Retina (tissue), 1 donor: ENCODE measurements at places on chromosomes 6 and 20.

DNA sequence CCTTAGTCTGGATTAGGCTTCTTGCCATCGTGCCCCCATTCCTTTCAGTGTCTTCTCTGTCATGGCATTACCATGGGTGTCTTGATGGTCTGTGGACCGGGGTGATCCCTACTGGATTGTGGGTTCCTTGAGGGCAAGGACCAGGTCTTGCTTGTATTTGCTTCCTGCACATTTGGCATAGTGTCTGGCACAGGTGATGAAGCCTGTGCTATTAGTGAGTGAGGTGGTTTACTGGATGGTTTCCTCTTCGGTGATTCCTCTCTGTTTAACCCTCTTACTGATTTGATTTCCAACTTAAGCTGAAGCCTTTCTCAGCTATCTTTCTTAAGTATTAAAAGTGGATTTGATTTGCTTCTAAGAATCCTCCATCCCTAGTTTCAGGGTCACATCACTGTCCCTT is 162.3 kb downstream of the GRM1 start:
- DNase-seq: no peak

GRCh38 chr20:46117704-46118467 is at the start of gene CD40:
TSS of gene CD40 (plus strand) at chr20:46118314. CDS start at chr20:46118344, 30 bp downstream.
- peak; percentile 56 for DNase-seq

- DNase-seq: no peak
These were observed 144.0 kb downstream of the LRRC1 start for GRCh38 chr6:53938810-53939209.

DNA sequence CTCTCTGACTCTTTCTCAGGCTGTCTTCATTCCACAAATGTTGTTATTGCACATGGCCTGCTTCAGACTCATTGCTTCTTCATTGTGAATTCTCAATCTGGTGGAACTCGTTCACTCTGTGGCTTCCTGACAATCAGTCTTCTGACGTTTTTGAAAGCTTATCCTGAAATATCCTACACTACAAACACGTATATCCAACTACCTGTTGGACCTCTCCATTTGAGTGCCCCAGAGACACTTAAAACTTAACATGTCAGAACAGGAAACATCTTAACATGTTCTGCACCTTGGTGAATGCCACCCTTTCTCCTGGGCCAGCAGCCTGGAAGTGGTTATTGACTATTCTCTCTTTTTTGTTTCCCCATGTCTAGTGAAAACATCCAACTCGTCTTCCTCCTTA is 50.8 kb downstream of the AIG1 start:
- no peak for DNase-seq

- DNase-seq: no peak
These were observed 95.5 kb downstream of the EYA2 start for GRCh38 chr20:46990017-46990595.

GRCh38 chr6:12137480-12137879 is 125.4 kb downstream of the HIVEP1 start:
- no peak for DNase-seq

DNA sequence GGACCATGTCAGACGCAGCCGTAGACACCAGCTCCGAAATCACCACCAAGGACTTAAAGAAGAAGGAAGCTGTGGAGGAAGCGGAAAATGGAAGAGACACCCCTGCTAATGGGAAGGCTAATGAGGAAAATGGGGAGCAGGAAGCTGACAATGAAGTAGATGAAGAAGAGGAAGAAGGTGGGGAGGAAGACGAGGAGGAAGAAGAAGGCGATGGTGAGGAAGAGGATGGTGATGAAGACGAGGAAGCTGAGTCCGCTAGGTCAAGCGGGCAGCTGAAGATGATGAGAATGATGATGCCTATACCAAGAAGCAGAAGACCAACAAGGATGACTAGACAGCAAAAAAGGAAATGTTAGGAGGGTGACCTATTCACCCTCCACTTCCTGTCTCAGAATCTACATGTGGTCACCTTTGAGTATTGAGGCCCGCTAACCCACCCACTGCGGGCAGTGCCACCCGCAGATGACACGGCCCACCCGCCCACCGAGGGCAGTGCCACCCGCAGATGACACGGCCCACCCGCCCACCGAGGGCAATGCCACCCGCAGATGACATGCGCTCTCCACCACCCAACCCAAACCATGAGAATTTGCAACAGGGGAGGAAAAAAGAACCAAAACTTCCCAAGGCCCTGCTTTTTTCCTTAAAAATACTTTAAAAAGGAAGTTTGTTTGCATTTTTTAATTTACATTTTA is 43.3 kb downstream of the MGME1 start:
- DNase-seq: no peak

- no peak for DNase-seq
These were observed 10.1 kb upstream of the TENT5A start for GRCh38 chr6:81762606-81763005.

- no peak for DNase-seq
These were observed 18.7 kb upstream of the GATA5 start for GRCh38 chr20:62494537-62494936.

GRCh38 chr6:54018722-54019121 is 92.5 kb upstream of the MLIP start:
- DNase-seq: no peak

DNA sequence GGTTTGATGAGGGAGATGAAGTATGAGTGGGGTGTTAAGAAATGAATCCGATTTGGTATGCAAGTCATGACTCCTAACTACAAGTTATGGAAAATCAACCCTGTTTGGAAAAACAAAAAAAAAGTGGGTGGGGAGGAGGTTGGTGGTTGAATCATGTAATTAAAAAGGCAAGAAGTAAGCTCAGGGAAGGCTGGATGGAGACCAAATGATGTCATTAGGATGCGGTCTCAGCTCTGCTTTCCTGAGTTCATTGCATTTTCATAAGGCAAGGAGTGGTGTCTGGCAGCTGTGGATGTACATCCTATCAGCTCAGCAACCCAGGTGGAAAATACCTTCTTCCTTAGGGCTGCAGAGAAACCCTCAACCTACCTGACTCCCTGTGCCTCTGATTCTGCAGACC is 60.4 kb upstream of the AKAP12 start:
- DNase-seq: no peak
